ENCODE measurements at places on chromosomes 7 and 10.
A peak's percentile ranks its signal among the peaks of the same experiment; 100 is the strongest.

DNA sequence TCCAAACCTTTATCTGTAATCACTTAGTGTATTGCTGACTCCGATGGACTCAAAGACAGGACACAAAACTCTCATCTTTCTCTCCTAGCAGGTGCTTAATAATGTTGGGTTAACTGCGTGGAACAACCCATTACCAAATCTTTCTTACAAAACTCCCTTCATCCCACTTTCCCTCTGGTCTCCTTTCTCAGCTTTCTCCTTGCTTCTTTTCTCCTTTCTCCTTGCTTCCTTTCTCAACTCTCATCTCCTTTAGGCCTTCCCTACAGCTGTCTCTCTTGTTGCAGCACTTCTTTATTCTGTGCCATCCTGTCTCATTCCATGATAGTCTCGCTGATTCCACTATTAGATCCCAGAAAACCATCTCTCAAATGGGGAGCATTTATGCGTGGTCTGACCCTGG, 67.5 kb downstream of the TNS3 start:
- DNase-seq: no peak

DNA sequence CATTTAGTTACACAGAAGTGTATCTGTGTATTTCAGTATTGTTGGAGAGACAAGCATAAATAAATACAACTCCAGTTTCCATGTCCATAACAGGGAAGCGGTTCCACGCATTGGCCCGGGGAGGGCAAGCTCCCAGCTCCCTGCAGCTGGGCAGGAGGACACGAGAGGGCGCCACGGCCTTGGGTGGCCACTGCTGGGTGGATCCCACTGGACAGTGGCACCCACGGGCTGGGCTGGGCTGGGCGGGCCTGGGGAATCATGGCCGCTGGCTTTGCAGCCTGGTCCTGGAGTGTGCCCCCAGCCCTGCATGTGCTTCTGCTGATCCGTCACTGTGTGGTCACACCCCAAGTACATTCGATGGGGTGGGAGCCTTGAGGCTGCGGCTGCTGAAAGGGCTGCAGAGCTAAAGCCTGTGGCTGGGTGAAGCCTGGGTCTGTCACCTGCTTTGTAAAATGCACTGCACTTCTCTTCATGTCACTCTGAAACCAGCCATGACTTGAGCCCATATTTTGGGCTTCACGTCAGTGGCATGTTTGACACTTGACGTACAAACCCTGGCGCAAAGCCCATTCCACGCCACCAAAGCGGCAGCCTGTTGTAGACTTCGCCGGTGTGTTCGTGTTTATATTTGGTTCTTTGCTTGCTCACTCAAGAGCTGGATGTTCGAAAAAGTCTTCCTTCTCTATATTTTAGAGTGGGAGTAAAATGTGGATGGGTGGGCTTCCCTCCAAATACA, 27.5 kb downstream of the LRRC27 start:
- DNase-seq: peak; percentile 14

DNA sequence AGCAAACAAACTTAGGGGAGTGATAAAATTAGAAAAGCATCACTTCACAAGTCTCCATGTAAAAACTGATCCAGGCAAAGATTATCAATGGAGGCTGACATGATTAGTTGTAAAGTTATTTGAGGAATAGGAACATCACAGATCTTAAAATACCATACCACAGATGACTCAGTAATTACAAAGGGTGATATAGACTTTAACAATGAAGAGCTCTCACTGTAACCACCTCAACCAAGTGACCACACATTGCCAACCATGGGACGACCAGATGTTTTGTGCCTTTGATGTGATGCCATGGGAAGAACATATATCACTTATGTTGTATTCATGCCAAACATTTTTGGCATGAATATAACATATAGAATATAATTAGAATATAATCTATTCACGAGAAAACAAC, 11.7 kb downstream of the AASS start:
- no peak for DNase-seq

DNA sequence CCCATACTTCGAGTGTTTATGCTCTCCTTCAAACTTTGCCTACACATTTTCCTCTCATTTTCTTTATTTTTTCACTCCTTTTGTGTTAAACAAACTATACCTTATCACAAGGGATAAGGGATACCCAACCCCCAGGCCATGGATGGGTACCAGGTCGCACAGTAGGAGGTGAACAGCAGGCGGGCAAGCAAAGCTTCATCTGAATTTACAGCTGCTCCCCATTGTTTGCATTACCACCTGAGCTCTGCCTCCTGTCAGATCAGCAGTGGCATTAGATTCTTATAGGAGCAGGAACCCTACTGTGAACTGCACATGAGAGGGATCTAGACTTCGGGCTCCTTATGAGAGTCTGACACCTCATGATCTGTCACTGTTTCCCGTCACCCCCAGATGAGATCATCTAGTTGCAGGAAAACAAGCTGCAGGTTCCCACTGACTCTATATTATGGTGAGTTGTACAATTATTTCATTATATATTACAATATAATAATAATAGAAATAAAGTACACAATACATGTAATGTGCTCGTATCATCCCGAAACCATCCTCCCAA, 28.5 kb downstream of the ZC3HC1 start:
- no peak for DNase-seq

DNA sequence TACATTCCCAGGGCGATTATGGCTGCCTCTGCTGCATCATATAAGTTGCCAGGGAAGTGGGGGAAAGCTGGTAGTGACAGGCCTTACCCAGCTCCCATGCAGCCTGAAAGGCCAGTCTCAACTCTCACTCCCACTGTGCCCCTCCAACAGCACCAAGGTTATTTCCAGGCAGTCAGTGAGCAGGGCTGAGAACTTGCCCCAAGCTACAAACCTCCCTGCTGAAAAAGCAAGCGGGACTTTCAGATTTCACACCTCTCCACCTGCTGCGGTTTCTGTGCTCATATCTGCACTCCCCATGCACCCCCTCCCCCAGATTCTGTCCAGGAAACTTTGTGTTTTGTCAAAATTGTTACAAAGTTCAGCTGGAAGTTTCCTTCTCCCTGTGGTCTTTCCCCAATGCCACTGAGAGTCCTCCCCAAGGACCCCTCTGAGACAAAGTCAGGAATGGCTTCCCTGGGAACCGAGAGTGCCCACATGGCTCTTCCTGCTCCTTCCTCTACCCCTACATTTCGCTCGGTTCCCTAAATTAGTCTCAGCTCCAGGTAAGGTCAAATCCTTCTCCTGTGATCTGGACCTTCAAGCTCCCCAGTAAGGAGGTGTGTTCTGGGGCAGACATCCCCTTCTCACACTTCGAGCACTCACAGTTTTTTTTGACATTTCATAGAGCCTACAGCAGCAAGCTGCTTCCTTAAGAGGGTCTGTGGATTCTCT, 25.3 kb upstream of the WNT2 start:
- DNase-seq: no peak

DNA sequence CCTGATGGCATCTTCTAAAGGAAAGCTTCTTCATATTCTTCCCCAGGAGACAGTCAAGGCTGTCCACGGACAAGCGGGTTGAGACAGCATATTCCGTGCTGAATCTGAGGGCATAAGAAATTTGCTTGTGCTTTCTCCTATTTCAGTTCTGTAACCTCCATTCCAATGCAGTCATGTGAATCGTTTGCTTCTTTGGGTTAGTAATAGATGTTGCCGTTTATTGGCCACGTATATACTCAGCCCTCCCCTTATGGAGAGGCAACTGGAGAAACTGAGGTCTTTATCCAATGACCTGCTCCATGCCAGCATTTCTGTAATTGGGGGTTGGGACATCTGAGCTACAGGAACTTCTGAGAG, 38.9 kb downstream of the LYZL1 start:
- no peak for DNase-seq

DNA sequence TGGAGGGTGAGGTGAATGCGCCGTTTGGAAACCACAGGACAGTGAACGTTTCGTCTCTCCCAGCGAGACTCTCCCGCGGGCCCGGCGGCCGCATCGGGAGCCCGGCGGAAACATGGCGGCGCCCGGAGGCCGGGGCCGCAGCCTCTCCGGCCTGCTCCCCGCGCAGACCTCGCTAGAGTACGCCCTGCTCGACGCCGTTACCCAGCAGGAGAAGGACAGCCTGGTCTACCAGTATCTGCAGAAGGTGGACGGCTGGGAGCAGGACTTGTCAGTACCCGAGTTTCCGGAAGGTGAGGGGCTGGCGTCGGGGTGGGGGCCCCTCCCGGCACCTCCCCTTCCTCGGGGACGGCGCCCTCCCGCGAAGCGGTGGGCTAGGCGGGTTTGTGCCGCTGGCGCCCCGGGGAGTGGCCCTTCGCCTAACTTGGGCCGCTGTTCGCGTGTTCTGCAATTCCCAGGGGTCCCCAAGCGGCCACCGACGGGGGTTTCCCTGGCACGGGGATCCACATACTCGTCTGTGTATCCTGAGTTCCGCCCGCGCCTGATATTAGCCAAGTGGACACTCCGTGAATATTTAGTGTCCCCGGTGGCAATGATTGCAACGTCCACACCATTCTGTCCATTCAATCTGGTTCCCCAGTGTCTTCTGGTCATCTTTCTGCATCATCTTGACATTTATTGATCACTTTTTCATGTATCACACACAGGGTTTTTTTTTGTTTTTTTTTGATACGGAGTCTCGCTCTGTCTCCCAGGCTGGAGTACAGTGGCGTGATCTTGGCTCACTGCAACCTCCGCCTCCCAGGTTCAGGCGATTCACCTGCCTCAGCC, 514 bp downstream of the NHLRC2 start:
- peak; percentile 69 for DNase-seq

DNA sequence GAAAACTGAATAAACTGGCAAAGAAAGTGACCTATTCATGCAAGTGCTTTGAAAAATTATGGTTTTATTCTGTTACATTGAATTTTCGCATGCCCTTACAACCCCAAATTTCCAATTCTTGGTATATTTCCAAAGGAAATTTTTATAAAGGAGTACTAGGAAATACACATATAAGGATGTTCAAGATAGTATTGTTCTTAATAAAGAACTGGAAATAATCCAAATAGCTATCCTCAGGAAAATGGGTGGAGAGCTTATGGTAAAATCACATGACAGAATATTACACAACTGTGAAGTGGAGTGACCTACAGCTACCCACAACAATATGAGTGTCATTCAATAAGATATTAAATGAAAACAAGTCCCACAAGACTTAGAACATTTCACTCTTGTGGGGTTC, 138.9 kb upstream of the BMPER start:
- DNase-seq: no peak

- no peak for DNase-seq
These were observed 210.2 kb downstream of the MLLT10 start for GRCh38 chr10:21744223-21744622.

DNA sequence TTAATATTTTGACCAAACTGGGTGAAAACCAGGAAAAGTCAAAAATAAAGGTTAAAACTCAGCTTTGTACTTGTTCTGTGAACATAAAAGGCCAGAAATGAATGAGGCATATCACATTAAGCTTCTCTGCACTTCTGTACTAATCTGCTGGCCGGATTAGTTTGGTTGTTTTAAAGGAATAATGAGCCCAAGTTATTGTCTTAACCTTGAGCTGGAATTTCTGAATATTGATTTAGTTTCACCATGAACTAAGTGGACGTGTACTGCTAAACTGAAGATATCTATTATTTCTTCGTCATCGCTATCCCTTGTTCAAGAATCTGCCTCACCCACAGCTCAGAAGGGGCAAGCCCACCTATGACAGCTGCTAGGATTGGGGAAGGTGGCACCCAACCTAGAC, 101.1 kb upstream of the FRMD4A start:
- DNase-seq: no peak

GRCh38 chr10:104045151-104046089, 40.3 kb downstream of the COL17A1 start:
- DNase-seq: no peak
